ENCODE measurements at places on chromosomes 3 and 15.

DNA sequence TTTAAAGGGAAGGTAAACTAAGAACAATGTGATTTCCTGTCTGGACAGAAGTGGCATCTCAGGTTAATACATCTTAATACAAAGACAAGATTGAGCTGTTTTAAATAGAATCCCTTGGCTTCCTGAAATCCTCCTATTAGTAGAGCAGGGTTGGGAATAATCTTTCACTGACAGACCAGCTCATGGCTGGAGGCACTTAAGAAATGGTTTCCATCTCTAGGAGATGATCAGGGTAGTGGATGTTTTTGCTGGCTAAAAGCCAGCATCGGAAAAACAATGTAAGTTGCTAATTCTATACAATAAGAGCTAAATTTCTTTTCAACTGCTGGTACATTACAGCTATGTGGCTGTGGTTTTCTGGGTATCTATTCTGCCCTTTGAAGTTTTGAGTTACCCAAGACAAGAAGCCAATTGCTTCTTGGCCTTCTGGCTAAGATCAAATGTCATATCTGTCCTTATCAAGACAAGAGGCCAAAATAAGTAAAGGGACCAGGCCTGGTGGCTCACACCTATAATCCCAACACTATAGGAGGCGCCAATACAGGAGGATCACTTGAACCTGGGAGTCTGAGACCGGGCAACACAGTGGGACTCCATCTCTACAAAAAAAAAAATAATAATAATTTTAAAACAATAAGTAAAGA, 49.6 kb downstream of the SHQ1 start:
- no peak for DNase-seq

GRCh38 chr3:88987776-88988175, 119.6 kb upstream of the EPHA3 start:
- no peak for DNase-seq

DNA sequence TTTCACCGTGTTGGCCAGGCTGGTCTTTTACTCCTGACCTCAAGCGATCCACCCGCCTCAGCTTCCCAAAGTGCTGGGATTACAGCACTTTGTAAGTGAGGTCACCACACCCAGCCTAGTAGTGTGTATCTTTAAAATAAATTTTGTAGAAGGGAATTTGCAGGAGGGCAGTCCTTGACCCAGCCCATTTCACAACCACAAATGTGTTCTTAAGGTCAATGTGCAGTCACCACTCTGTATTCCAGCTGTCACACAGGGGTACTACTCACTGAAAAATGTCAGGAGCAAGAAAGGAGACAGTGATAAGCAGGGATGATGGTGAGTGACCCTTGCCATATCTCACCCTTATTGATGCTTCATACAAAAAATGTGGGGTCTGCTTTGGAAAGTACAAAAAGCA, 98.5 kb downstream of the FRMD5 start:
- DNase-seq, result no peak

DNA sequence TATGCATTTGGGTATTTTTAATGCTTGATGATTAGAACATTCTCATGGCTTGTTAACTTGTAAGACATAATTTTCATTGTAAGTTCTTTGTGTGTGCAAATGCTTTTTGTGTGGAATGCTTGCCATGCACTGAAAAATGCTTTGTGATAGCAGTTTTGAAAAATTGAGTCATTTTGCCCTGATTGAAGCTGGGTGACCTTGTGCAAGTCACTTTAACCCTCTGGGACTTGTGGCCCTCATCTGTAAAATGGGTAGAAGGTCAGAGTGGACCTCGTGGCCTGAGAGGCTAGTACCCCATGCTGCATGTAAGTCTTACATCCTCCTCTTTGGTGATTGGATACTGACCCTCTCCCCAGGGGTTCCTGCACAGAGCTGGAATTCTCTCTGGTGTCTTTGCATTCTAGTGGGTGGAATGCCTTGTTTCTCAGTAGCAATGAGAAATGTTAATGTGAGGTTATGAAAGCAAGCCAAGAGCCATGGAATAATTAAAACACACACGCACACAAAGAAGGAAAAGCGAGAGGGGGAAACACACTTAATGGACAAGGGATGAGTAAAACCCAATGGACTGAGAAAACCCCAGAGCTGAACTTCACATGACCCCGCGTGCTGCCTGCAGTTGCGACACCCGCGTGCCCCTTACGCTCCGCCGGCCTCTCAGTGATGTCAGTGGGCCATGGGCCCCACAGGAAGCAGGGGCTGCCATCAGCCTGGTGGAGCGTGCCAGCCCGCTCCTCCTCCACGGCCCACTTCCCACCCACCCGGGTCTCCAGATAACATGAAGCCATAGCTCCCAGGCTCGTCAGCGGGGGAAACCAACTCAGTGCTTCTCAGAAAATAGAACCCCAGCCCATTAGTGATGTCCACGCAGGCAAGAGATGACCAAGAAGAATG, 44.0 kb downstream of the SMAD3 start:
- DNase-seq, result peak; percentile 92

DNA sequence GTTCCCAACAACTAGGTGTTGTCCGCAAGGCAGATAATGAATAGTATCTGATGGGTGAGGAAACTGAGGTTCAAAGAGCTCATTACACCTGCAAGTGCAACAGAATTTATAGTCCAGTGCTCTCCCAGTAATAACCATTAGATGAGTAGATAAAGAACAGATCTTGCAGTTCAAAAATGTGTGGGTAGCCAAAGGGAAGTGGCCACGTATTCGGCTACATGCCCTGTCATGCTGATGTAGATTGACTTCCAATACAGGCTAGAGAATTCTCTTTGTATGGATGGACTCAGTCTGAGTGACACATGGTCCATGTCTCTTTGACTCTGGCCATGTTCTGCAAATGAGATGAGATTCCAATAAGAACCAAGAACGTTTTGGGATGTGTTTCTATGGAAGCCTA, 187.9 kb upstream of the LPP start:
- peak; percentile 67 for DNase-seq

GRCh38 chr15:85759376-85759775, 35.3 kb downstream of the KLHL25 start:
- DNase-seq, result no peak
